ENCODE measurements at places on chromosomes 2 and 18. TPM values are rescaled to one million over a fixed set of nuclear protein-coding genes. Genes with fewer than 3 reads are reported as not detected.

The COBLL1 gene
- total RNA-seq: 38.1 TPM

The POTEI gene
- total RNA-seq: not detected

DNA sequence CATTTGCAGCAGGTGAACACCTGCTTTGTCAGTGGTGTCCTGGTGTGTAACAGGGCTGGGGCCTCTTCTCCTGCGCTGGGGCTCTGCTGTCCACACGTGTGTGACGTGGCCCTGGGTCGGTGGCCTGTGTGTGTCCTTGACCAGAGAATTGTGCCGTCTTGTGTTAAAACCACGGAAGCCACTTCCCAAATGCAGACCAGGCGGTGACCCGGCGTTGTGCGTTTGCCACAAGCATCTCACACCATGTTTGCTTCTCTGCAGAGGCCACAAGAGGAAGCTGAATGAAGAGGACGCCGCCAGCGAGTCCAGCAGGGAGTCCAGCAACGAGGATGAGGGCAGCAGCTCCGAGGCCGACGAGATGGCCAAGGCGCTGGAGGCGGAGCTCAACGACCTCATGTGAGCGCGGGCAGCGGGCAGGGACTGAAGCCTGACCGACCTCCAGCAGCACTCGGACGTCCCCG, 44.3 kb upstream of the KCNG2 start:
- peak; percentile 39 for DNase-seq
- peaks cover 13% of the 10 kb centered on the region for H3K36me3 ChIP-seq
- no peaks in the 10 kb centered on the region for H3K4me1 ChIP-seq
- H3K4me3 ChIP-seq: no peak overlapping the region
- H3K27me3 ChIP-seq: no peaks in the 10 kb centered on the region

GRCh38 chr2:217512259-217512658, 490.5 kb downstream of the TNS1 start:
- DNase-seq: no peak
- no peaks in the 10 kb centered on the region for H3K4me1 ChIP-seq
- no peaks in the 10 kb centered on the region for H3K27me3 ChIP-seq
- H3K36me3 ChIP-seq: no peaks in the 10 kb centered on the region

DNA sequence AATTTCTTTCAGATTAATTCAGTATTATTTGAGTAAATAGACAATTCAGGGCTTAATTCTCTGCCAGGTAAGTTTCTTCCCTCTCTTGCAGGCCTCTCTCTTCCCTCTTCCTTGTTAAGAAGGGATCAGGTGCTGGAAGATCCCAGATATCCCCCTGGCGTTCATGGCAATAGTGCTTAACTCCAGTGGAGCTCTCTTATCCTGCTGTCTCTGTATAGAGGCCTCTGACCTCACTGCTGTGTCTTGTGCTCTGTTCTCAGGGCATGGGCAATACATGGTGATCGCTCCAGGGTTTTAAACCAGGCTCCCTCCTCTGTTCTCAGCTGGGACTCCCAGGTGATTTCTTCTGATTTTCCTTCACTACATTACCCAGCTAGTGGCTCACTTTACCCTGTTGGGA, 226.8 kb downstream of the MC4R start:
- no peaks in the 10 kb centered on the region for H3K4me1 ChIP-seq
- no peaks in the 10 kb centered on the region for H3K36me3 ChIP-seq

GRCh38 chr2:134173338-134174016, 80.4 kb upstream of the MGAT5 start:
- no peak overlapping the region for H3K4me3 ChIP-seq
- DNase-seq: no peak
- H3K4me1 ChIP-seq: no peaks in the 10 kb centered on the region
- no peaks in the 10 kb centered on the region for H3K36me3 ChIP-seq
- no peaks in the 10 kb centered on the region for H3K27me3 ChIP-seq

DNA sequence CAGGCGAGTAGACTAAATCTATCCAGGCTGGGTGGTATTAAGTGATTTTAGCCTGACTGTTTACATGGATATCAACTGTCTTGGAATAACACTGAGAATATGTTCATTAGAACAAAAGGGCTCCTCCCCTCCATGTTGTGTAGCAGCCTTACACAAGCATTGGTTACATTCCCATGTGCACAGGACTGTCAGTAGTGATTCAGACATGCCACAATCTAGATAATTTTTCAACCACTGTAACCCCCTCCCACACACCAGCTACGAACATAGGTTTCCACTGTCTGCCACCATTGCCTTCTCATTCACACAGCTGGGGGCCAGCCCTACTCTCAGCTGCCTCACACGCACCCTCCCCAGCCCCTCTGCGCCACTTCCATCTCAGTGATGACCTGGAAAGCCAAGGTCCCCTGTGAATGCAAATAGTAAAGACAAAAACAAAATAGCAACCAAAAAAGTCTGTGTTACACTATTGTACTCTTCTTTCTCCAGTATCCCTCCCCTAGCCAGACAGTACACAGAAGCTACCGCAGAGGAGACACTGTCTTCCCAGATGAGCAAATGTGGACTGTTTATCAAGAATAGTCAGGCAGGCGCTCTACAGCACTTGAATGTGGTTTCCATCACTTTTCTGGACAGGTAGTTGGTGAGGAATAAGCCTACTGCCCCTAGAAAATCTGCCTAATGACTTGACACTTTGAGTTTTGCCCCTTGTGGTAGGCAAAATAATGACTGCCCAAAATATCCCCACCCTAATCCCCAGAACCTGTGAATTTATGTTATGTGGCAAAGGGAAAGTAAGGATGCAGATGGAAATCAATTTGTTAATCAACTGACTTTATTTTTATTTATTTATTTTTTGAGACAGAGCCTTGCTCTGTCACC, 27.9 kb upstream of the TYMS start:
- no peak overlapping the region for H3K4me3 ChIP-seq
- no peak for DNase-seq
- H3K27me3 ChIP-seq: no peaks in the 10 kb centered on the region
- H3K4me1 ChIP-seq: no peaks in the 10 kb centered on the region
- H3K27ac ChIP-seq: no peak overlapping the region

DNA sequence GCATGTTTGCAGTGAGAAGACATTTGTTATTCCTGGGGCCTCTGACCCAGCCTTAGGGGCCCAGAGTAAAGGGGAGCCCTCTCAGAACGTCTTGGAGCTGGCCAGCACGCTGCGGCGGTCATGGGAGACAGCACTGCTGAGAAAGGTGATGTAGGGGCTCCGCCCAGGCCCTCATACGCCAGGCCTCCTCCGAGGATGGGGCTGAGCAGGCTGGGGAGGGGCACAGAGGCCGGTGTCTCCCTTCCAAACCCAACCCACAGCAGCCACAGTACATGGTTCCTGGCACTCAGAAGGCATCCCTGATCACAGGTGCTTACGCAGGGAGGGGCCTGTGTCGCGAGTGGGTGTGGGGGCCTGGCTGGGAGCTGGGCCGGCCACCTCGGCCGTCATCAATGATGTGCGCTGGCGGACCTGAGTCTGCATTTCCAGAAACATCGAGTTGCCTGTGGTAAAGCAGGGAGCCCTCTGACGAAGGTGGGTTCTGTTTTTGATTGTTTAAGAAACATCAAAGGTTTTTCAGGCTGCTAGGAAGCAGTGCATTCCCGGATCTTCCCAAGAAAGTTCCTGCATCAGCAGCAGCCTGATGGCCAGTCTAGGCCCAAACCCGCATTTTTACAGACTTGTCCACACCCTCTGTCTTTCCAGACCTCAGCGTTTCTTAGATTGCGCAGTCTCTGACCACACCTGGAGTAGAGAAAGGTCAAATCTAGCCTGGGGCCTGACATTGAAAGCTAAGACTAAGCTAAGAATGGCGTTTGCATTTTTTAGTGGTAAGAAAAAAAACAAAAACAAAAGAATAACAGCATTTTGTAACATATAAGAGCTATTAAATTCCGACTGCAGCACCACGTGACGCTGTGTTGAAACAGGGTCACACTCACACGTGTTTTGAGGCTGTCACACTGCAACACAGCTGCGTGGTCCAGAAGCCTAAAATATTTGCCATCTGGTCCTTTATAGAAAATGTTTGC, 51.2 kb upstream of the PXDN start:
- H3K4me1 ChIP-seq: no peaks in the 10 kb centered on the region
- no peak for DNase-seq
- H3K4me3 ChIP-seq: no peak overlapping the region
- H3K27ac ChIP-seq: no peak overlapping the region
- no peaks in the 10 kb centered on the region for H3K36me3 ChIP-seq
- no peaks in the 10 kb centered on the region for H3K27me3 ChIP-seq

GRCh38 chr2:205681401-205682238, 681 bp upstream of the NRP2 start:
- H3K27ac ChIP-seq: peak overlapping the region; percentile 62
- no peaks in the 10 kb centered on the region for H3K27me3 ChIP-seq
- H3K4me1 ChIP-seq: no peaks in the 10 kb centered on the region
- peak overlapping the region; percentile 52 for H3K4me3 ChIP-seq

Data from right lobe of liver (tissue), 6 donors.